Stimulated activated CD8-positive, alpha-beta memory T cell treated with anti-CD3 and anti-CD28 coated beads, Interleukin-2, amount 100 ng/mL, for 1 hour (primary cell): ENCODE measurements at places on chromosomes 16 and 17.

DNA sequence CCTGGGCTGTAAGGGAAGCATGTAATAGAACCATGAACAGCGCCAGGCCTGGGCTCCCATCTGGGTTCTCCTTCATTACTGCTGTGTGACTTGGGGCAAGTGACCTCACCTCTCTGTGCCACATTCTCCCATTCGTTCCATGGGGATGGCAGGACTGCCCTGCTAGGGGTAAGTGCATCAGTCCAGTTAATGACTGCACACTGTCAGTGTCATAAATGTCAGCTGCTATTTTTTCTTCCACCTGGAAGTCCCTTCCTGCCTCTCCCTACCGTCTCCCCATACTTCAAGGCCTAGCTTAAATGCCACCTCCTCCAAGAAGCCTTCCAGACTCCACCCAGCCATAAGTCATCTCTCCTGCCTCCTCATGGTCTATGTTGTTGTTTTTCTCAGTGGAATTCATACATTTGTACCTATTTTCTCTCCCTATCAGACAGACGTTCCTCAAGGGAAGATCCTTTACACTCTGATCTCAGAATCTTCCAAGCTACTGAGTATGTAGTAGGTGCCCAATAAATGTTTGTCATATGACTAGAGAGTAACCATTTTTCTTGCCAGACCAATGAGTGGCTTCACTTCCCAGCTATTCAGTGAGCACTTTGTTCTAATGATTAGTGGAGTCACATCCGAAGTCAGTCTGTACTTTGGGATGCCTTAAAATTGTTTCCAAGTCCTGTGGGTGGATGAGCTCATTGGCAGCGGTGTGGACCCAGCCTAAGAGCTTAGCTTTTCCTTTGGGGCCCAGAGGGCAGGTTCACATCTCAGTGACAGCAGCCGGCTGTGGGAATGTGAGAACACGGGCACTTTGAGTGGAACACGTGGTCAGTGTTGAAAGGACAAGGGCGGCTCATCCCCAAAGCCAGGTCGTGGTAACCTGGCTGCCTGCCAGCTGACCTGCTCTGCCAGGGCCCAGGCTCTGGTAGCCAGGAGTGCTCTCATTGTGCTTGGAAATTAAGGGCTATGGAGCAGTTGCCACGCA, 147.5 kb upstream of the GSE1 start:
- DNase-seq = no peak

DNA sequence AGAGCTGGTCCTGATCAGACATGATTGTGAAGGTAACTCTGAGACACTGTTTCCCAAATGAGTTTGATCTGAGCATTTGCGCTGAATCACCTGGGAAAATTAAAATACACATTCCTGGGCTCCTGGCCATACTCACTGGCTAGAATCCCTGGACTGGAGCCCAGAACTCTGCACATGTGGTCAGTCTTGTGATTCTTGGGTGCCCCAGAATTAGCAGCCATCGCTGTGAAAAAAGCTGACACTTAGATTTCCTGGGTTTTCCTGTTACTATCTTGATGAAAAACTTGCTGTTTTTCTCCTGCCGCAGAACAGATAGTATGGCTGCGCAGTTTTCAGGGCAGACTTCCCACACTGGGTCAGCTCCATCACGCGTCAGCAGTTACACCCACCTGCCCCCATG, 24.6 kb downstream of the NECAB2 start:
- no peak for DNase-seq

DNA sequence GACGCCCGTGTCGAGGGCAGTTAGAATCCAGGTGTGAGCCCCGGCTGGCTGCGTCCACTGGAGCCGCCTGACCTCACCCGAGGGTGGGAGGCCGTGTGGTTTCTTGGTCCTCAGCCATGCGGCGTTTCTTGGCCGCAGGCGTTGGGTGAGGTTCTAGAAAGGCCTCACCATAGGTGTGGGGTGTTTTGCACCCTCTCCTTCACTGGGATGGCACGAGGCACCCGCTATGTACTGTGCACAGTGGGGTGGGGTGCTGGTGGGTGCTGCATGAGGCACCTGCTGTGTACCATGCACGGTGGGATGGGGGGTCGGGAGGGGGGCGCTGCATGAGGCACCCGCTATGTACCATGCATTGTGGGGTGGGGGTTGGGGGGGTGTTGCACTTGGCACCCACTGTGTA, 169.6 kb downstream of the BANP start:
- DNase-seq = no peak

- no peak for DNase-seq
Observed at GRCh38 chr16:22191532-22192260, 14.4 kb upstream of the EEF2K start.

DNA sequence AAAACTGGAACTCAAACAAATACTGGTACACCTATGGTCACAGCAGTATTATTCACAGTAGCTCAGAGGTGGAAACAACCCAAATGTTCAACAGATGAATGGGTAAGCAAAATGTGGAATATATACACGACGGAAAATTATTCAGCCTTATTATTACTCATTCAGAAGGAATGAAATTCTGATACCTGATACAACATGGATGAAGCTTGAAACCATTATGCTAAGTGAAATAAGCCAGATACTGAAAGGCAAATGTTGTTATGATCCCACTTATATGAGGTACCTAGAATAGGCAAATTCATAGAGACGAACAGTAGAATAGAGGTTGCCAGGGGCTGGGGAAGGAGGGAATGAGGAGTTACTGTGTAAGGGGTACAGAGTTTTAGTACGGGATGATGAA, 27.1 kb upstream of the MYLK3 start:
- DNase-seq = no peak

- DNase-seq = no peak
Observed at GRCh38 chr17:6366221-6366666, 68.7 kb downstream of the AIPL1 start.

DNA sequence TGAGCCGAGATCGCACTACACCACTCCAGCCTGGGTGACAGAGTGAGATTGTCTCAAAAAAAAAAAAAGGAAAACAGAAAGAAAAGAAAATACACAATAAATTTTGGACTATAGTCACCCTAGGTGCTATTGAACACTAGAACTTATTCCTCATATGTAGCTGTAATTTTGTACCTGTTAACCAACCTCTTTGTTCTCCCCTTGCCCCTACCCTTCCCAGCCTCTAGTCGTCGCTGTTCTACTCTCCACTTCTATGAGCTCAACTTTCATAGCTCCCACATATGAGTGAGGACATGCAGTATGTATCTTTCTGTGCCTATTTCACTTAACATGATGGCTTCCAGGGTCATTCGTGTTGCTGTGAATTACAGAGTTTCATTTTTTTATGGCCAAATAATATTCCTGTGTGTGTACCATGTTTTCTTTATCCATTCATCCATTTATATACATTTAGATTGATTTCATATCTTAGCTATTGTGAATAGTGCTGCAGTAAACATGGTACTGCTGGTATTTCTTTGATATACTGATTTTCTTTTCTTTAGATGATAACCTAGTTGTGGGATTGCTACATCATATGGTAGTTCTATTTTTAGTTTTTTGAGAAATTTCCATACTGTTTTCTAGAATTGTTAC, 28.3 kb downstream of the VPS35L start:
- DNase-seq = no peak

- DNase-seq = no peak
Observed at GRCh38 chr17:21474815-21475214, 98.7 kb downstream of the KCNJ12 start.

DNA sequence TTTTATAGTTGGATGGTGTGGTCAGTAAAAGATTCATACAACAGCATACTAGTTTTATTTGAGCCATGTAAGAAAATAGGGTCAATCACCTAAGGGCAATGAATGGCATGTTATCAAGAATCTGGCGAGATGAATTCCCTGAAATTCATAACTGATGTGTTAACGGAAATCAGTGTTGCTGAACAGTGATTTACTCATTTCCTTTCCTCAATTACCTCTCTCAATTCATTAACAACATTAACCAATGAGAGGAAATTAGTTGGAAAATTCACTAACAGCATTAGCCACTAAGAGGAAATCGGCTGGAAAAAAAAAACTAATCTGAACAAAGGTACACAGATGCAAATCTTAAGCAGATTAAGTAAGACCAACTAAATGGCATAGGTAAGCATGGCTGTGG, 6.3 kb downstream of the CMTR2 start:
- no peak for DNase-seq

DNA sequence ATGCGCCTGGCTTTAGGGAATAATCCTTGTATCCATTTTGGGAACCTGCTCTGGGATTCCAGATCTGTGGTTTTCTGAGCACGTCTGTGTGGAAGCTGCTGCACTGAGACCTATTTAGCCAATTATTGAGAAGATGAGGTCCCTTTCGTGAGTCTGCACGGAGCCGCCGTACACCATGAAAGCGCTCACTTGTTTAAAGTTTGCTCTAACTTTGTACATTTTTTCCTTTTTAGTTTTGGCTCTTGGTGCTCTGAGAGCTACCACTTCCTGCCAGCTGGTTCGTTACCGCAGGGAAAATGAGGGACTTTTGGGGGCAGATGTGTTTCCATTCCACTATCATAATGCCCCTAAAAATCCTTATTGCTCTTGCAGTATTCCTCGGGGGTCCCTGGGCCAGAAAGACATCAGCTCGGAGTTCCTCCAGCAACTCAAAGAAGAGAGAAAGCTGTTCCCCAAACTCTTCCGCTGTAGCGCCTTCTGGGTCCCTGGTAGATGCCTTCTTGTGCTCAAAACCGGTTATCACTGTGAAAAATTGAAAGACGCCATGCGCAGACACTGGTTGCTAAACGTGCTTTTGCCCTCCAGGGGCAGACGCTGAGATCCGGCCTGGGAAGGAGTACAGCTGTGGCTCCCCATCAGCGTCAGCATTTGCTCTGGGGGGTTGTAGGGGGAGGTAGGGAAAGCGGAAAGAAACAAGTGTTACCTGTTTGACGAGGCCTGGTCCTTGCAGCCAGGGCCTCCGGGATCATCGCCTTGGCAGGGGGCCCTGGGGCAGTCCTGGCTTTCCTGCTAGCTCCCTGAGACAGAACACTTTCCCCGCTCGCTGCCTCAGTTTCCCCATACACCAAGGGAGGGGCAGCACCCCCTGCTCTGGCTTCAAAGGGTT, 238.1 kb downstream of the MRTFB start:
- no peak for DNase-seq

DNA sequence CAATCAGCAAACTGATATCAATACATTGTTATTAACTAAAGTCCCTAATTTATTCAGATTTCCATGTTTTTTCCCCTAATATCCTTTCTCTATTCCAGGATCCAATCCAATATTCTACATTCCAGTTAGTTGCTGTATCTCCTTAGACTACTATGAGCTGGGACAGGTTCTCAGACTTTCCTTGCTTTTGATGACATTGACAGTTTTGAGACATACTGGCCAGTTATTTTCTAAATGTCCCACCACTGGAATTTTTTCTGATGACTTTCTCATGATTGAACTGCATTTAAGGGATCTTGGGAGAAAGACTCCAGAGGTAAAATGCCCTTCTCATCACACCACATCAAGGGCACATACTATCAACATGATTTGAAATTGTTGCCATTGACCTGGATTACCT, 177.1 kb upstream of the MAF start:
- DNase-seq = no peak

DNA sequence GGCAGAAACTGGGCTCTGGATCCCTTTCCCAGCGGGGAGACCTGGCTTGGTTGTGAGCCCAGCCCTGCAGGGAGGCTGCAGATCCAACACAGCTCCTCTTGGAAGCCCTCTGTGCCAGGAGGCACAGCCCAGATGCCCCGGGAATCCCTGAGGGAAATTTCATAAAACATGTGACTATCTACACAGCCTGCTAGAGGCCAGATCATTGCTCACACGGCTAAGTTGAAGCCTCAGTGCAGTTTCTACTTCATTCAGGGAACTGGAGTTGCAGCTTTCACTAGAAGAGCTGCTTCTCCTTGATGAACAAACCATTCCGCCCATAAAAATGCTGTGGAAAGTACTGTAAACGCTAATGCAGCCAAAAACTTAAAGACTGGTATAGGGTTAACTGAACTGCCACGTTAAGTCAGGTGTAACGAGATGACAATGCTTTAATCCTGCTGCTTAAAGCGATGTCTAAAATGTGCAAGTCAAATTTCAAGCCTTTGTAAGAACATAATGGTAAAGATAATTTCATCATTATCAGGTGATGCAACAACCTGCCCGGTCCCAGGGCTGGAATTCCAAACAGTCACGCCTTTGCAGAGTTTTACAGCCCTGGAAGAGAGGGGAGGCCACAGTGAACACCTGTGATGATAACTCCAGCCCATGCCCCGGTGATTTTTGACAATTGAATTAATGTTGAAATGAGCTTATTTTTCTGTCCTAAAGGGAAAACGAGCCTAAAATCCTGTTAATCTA, 172.5 kb downstream of the ZFHX3 start:
- DNase-seq = no peak

DNA sequence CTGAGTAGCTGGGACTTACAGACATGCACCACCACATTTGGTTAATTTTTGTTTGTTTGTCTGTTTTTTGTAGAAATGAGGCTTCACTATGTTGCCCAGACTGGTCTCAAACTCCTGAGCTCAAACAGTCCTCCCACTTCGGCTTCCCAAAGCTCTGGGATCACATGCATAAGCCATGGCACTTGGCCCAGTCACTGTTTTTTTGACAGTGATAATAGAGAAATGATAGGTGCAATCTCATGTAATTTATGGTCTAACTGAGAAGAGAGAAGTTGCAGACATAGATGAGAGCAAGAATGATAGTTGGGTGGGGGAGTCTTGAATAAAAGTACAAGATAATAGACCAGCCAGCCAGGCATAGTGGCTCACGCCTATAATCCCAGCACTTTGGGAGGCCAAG, 89.7 kb upstream of the TNRC6A start:
- DNase-seq = no peak

DNA sequence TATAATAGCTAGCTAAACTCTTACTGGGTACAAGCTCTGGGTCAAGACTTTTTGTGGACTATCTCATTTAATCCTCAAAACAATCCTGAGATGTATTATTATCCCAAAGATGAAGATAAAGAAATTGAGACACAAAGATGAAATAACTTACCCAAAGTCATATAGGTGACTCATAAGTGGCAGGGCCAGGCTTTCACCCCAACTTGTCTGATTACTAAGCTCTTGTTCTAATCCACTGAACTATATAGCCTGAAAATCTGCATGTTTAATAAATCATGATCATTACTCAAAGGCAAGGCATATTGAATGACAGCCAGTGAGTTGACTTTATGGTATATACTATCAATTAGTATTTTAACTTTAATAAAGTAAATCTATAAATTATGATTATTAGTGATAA, 77.4 kb downstream of the SKAP1 start:
- no peak for DNase-seq

DNA sequence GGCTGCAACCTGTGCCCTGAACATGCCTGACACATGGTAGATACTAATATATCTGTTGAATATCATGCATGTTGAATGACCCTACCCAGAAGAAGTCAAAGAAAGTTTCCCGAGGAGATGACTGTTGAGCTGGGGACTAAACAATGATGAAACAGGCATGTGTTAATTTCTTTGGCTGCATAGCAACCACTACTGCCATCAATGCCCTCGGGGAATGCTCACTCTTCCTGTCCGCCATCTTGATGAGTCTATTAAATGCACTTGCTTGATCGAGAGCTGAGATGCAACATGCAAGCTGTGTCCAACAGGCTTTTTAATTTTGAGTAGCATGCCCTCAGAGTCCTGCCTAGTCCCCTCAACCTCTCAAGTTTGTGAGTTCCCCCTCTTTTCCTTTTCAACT, 31.3 kb downstream of the GRIN2A start:
- DNase-seq = no peak

- no peak for DNase-seq
Observed at GRCh38 chr16:20359997-20360396, 7.5 kb upstream of the UMOD start.

- peak; percentile 21 for DNase-seq
Observed at GRCh38 chr16:80580109-80580832, 39.5 kb downstream of the DYNLRB2 start.

- DNase-seq = no peak
Observed at GRCh38 chr16:63289834-63290460, 1253.7 kb upstream of the CDH8 start.
